Cerebellar nuclear complex (tissue), 1 donor: ENCODE measurements at places on chromosomes 12 and 14.

DNA sequence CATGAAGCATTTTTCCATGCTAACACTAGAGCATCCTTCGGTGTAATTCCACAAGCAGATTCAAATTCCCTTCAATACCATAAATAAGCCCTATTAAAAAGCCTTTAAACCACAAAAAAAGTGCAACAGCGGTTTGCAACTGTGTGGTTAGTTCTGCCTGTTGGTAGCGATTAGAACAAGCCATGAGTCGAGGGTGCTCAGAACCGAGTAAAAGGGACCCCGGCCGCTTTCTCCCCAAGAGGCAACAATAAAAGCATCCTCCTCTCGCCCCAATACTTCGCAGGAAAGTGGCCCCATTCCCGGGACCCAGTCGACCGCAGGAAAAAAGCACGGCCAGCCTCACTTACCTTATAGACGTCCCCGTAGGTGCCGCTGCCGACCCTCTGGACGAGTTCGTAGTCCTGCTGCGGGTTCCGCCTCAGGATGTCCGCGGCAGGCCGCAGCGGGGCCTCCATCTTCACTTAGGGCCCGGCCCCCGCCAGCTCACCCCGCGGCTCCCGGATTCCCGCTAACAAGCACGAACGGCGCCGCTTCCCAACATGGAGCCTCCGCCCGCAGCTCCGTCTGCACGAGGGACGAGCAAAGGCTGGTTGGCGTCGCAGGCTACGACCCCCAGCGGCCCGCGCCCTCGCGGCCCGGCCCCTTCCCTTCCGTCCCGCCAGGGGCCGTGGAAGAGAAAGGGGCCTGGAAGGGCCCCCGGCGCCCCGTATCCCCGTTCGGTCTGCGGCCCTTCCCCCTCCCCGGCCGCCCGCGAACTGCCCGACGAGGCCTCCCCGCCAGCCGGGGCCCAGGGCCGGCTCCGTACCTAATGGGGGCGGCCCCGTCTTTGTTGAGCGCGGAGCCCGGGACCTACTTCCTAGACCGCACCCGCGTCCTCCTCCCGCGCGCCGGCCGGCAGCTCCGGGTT lies 521 bp downstream of the MAP4K5 start:
- no peak for DNase-seq

- no peak for DNase-seq
Measured at GRCh38 chr12:63394349-63394748, 243.3 kb upstream of the AVPR1A start.

DNA sequence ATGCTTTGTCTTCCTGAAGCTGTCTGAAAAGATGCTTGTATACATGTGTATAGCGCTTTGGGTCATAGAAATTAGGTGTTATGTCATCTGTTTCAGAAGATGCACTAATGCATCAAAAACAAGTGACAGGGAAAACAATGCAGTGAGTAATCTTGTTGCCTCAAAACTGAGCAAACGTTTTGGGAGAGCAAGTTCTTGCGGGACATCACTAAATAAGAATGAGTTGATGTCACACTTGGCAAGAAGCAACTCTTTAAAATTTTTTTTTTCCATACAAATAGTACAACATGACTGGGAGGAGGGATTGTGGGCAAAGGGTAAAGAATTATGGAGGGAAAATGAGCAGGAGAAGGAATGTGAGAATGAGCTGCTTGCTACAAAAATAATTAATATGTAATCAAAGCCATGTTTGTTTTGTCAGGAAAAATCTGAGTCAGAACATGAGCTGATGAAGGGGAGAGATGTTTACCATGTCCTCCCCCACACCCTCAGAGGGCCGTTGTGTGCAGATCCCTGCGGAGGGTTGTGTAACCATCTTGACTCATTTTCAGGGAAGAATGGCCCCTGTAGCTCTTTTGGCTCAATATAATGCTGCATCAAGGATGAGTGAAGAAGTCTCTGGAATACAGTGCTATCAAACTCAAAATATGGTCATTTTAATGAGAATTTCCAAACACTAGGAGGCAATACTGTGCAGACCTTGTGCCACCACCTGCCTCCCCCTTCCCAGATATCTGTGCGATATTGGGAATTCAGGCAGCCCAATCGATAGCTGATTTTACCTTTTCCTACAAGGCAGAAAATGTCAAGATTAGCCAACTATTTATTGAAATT lies 41.4 kb downstream of the BORCS5 start:
- no peak for DNase-seq

- no peak for DNase-seq
Measured at GRCh38 chr14:93231129-93231979, 24.3 kb downstream of the UBR7 start.

DNA sequence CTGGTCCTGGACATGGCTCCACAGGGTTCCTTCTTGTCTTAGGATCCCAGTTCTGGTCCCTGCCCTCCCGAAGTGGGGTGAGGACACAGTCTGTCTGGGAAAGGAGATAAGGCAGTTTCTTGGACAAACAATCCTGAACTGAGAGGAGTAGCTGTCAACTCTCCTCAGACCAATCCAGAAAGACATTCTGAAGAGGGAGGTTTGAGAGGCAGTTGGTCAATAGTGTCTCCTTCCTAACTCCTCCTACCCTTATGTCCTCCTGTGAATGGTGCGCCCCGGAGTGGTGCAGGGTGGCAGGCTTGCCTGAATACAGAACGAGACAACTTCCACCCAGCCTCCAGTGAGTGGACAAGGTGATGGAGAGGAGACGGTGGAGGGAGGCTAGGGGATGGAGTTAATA lies 15.4 kb upstream of the ASIC1 start:
- no peak for DNase-seq

- DNase-seq: no peak
Measured at GRCh38 chr12:12518464-12518845, 44.2 kb downstream of the DUSP16 start.

DNA sequence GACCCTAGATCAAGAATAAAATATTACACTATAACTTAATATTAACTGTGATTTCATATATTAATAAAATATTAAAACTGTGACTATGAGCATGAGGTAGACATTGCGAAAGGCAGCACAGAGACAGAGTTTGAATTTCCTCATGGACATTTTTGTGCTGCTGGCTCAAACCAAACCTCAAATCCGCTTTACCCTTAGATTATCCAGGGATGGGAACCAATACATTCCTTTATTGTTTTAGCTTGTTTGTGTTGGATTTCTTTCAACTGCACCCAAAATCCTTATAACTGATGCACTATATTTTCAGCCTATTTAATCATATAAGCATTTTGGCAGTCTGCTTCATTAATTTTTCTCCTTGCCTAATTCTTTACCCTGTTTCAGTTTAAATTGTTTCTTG lies 436.7 kb downstream of the ATP23 start:
- no peak for DNase-seq

DNA sequence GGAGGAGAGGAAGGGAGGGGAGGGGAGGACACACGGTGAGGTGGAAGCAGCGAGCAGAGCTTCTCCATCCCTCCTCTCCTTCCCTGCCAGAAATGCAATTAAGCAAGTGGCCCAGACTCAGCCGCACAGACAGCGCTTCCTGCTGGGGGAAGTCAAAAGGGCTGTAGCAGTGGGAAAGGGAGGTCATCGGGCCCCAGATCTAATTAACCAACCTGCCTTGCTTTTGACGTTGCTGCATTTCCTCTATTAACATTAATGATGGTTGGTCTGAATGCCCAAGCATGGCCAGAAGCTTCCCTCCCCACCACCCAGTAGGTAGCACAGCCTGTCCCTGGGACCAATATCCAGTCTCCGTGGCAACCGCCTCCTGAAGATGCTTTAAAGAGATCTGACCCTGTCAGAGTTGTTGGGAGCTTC lies 4.6 kb upstream of the NGB start:
- peak; percentile 69 for DNase-seq

DNA sequence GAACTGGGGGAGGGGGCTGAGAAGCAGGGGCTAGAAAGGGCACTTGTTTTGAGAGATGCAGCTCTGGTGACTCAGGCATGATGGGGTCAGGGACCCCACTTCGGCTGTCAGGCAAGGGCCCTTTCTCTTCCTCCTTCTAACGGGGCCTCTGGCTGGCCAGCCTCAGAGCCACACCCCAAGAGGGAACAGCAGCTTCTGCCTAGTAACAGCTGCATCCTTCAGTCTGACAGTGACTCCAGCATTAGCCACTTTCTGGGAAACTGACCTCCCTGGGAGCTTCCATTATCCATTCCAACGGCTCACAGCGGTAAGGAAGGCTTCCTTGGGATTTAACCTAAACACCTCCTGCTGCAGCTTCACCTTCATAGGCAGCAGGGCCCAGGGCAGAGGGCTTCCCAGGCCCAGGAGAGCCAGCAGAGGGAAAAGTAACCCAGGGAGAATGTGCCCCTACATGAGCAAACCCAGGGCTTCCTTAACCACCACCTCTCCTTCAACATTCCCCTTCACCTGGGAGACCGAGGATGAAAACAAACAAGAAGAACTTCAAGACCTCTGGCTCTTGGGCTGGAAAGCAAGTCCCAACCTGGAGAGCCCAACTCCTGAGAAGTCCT lies 2.7 kb downstream of the NCKAP5L start:
- DNase-seq: no peak

DNA sequence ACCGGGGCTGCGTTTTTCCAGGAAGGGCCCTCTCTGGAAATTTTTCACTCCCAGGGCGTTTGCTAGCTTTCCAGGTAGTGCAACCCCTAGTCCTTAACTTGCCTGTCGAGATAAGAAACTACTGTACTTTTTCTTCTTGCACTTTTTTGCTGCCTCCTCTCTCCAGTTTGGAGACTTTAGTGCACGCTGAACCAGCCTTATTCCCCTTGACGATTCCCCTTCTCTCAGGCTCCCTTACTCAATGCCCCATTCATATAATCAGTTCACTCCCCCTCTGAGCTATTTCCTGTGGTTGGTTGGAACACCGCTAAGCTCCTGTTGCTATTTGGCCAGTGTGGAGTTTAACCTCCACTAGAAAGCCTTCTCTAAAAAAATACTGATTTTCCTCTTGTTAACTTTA lies 682 bp downstream of the CREBL2 start:
- DNase-seq: no peak

GRCh38 chr12:5581616-5582015 lies 149.7 kb downstream of the NTF3 start:
- no peak for DNase-seq

GRCh38 chr14:42715316-42715715 lies 1108.6 kb downstream of the LRFN5 start:
- DNase-seq: no peak

GRCh38 chr12:113891739-113892520 lies 74.2 kb downstream of the RBM19 start:
- no peak for DNase-seq

GRCh38 chr12:110102255-110102654 lies 21.9 kb upstream of the IFT81 start:
- no peak for DNase-seq

DNA sequence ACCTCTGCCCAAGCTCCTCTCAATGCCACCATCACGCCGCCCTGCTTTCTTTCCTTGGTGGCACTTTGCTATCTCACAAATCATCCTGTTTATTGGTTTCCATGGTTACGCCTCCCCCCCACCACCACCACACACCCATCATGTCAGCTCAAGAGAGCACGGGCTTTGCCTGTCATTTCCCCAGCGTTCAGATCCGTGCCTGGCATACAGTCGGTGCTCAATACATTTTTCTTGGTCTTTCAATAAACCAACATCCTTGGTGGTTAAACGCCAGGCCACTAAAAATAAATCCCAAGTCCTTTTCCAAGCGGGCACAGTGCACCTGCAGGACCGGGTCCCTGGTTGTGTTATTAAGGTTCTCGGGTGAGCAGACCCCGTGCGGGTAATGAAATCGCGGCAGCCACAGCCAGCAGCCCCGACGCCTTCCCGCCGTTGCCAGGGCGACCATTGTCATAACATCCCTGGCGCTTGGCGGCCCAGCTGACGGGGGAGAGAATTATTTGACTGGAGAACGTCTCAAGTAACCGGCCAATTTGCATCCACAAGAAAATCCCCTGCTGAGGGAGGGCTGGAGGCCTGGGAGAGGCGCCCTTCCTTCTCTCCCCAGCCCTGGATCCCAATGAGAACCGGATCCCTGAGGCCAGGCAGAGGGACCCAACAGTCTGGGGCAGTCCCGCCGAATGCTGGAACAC lies 92.9 kb downstream of the KSR2 start:
- DNase-seq: no peak

DNA sequence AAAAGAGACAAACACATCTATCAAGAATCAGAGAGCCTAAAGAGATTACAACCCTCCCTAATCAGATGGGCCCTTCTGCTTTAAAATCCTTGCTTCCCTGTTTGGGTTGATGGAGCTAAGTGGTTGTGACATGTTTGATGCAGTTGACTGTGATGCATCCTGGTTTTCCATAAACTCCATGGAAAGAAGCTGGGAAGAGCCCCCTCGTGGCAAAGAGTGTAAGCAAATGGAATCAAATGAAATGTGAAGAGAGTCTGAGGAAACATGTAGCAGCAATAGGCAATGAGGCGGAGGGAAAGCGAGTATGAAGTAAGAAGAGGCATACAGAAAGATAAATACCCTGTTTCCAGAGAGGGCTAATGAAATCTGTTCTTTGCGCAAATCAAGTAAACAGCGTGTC lies 70.4 kb upstream of the SLCO1C1 start:
- DNase-seq: no peak

- DNase-seq: no peak
Measured at GRCh38 chr14:54784657-54785056, 118.0 kb downstream of the GCH1 start.

DNA sequence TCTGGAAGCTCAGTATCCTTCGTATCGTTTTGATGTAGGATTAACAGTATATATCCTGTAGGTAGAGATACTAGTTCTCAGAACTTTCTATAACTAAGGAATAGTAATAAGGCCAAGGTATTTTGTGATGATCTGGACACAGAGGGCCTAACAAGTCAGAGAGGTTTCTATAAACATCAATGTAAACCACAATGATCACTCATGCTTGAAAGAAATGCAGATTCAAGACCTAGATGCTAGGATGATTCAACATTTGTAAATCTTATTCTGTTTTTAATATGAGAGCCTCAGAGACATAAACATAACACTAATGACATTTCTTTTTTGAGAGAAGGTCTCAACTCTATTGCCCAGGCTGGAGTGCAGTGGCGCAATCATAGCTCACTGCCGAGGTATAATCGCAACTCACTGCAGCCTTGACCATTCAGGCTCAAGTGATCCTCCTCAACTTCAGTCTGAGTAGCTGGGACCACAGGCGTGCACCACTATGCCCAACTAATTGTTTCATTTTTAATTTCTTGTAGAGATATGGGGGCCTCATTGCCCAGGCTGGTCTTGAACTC lies 16.2 kb downstream of the SUPT16H start:
- no peak for DNase-seq

DNA sequence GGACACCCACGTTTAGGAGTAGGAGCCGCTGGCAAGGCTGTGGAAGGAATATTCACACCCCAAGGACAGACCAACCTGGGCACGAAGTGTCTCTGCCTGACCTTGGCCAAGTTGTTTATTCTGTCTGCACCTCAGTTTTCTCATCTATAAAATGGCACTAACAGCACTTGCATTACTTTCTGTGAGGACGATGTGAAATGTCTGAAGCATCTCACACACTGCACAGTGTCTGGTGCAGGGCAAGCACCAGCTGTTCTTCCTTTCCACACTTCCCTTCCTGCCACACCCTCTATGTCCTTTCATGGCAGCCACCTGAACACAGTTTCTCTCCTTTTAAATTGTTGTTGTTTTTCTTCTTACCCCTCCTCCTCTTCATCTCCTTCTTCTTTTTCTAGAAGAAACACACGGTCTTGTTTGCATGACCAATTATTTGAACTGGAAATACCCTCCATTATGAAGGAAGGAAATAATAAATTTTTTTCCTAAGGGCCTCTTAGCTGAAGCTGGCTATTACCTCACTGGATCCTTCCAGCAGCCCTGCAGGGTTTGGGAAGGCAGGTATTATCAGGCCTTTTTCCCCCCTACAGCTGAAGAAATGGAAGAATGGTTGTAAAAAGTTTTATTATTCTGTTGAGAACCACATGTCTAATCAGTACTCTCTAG lies 42.9 kb upstream of the ATP23 start:
- DNase-seq: no peak
